Right atrium auricular region (tissue), 2 donors: ENCODE measurements at places on chromosomes 2 and 18. TPM values are rescaled to one million over a fixed set of nuclear protein-coding genes. Genes with fewer than 3 reads are reported as not detected.

UBE2F gene
- 79.6 TPM for total RNA-seq

RAB6D gene
- not detected for total RNA-seq

VAMP8 gene
- total RNA-seq: 11.9 TPM

AKAIN1 gene
- not detected for total RNA-seq

RAD51AP2 gene
- total RNA-seq: 0.28 TPM

DOCK10 gene
- total RNA-seq: 2.0 TPM

KLHL29 gene
- 2.0 TPM for total RNA-seq

TSGA10 gene
- 1.5 TPM for total RNA-seq

KYNU gene
- 0.94 TPM for total RNA-seq

HOXD10 gene
- not detected for total RNA-seq

G6PC2 gene
- total RNA-seq: not detected

TRABD2A gene
- 1.2 TPM for total RNA-seq

SOWAHC gene
- total RNA-seq: 5.3 TPM

DNAJC5G gene
- 0.94 TPM for total RNA-seq

DNA sequence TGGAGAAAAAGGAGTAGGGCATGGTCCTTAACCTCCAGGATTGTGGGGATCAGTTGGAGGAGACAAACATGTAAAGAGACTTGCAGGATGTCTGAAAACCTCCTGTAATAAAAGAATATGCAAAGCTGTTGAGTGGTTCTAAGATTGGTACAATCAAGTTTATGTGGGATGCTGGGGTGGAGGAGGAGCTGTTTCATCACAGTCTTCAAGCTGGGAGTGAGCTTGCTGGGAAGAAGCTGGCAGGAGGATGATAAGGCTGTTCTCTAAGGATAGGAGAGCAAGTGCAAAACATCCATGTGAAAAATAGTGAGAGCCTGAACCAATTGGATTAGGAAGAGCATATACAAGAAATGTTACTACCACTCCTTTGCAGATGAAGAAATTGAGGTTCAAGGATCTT is 161.9 kb upstream of the CRIM1 start:
- no peak for DNase-seq

GRCh38 chr2:17672583-17673317 is 80.9 kb downstream of the SMC6 start:
- no peak for DNase-seq

DNA sequence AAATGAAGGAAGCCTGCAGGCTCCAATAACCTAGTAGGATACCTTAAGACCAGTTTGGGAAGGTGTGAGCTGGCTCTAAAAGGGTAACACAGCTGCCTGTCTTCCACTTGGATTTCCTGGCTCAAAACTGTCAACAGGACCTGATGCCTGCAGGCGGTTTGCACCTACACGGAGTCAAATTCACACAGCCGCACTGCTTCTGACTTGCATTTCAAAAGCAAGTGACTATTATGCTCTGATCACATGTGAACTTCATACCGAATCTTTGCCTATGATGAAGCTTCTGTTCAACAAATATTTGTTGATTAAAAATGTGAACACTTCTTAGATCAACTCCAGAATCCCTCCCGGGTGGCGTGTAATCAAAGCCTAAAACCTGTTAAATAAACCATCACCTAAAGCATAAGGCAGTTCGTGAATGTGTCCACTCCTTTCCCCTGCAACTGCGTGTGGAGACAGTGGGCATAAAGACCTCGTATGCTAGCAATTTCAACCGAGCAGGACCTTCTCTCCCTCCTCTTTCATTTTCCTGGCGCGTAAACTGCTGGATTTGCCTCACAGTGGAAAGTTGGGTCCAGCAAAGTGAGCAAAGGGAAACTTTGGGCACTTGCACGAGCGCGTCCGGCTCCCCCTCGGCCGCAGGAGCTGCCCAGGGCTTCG is 784 bp downstream of the CRACDL start:
- DNase-seq: no peak

DNA sequence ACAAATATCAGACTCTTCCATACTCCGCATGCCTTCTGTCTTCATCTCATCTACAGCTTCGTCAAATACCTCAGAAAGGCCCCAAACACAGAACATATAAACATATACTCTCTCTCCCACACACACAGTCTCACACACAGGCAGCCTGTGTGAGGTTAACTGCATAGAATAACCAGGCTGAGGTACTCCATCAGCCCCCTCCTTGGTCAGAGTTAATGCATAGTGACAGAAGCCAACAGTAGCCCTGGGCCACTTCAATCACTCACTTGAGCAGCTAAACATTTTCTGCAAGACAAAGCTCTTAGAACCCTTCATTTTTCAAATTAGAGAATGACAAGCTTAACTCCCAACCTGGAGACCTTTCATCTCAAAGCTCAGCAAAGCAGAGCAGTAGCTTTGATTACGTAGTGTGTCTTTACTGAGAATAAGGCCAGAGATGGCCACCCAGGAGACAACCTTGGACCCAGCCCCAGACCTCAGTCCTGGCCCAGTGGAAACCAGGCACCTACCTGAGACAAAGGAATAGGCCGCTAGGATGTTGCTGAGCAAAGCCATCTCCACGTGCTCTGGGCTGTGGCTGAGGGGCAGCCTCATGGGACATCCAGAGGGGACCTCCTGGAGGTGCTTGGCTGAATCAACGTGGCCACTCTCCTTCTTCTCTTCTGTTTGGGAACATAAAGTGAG is 43.0 kb downstream of the EVA1A start:
- no peak for DNase-seq

DNA sequence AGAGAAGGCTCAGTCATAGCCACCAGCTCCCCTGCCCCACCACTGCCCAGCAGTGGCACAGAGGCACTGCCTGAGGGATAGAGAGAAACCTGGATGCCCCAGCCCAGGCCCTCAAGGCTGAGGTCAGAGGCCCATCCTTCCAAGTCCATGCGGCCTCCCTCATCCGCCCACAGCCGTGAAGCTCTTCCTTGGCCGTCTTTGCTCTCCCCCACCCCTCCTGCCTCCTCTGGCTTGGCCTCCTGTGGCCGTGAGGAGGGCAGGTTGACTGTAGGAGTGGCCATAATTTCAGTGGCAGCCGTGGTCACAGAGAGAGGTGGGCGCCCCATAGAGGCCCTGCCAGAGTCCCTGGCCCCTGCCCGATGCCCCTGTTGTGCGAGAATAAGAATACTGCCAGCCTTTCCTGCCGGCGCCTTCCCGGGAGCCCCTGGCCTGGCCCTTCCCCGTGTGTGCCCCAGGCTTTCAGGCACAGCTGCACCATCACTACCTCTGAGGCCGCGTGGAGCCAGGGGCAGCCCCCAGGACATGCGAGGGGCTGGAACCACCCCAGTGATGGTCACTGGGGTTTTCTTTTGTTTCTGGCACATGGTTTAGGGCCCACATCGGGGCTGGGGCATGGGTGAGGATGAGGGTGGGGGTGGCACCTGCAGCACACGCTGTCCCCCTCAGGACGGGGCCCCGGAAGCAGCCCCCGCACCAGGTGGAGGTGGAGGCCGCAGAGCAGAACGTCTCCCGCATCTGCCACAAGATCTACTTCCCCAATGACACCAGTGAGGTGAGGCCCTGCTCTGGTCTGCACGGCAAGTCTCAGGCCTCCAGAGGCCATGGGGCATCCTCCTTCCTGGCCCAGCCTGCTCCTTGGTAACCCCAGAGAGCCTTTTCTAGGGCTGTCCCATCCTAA is 13.1 kb upstream of the GPR17 start:
- no peak for DNase-seq

DNA sequence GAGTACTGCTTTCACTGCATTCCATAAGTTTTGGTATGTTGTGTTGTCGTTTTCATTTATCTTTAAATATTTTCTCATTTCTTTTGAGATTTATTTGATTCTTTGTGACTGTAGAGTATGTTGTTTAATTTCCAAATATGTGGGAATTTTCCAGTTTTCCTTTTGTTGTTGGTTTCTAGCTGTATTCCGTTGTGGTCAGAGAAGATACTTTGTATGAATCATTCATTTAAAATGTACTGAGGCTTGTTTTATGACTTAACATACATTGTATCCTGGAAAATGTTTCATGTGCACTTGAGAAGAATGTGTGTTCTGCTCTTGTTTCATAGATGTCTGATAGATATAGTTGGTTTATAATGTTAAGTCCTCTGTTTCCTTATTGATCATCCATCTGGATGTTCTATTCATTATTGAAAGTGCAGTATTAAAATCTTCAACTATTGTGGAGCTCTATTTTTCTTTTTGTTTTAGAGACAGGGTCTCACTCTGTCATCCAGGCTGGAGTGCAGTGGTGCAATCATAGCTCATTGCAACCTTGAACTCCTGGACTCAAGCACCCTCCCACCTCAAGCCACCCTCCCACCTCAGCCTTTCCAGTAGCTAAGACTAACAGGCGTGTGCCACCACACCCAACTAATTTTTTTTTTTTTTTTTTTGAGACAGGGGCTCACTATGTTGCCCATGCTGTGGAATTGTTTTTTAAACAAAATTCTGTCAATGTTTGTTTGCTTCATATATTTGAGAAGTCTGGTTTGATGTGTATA is 96.8 kb downstream of the TAF4B start:
- DNase-seq: no peak

DNA sequence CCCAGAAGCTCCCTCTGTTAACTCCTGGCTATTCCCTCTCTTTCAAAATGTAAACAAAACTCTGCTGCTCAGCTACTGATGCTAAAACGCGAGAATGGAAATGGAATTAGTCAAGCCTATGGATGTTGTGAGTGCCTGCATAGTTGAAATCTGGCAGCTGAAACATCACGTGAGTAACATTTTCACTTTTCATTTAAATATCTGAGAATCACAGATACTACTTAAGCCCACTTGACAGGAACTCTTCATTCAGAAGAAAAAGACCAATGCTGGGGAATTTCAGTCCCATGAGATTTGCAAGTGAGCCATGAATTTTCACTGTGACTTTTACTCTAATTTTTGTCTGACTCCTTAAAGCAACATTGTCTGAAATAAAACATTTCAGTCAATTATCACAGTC is 215.3 kb upstream of the SESTD1 start:
- DNase-seq: no peak

DNA sequence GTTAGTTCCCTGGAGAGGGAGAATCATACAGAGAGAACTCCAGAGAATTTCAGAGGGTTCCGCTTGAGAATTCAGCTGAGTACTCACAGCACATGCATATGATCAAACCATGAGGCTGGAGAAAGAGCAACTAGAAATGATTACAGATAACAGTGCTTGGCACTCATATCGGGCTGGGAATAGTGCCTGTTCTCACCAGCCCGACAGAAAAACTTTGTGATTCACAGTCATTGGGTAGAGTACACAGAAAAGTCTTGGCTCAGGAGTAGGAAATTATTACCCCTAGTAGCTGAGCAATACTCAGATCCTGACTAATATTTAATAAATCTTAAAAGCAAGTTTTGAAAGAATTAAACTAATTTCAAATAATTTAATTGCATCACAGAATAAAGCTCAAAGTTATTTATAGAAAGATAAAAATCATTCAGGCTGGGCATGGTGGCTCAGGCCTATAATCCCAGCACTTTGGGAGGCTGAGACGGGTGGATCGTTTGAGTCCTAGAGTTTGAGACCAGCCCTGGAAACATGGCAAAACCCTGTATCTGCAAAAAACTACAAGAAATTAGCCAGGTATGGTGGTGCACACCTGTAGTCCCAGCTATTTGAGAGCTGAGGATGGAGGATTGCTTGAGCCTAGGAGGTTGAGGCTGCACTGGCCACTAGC is 6.8 kb downstream of the WDPCP start:
- DNase-seq: peak; percentile 61

DNA sequence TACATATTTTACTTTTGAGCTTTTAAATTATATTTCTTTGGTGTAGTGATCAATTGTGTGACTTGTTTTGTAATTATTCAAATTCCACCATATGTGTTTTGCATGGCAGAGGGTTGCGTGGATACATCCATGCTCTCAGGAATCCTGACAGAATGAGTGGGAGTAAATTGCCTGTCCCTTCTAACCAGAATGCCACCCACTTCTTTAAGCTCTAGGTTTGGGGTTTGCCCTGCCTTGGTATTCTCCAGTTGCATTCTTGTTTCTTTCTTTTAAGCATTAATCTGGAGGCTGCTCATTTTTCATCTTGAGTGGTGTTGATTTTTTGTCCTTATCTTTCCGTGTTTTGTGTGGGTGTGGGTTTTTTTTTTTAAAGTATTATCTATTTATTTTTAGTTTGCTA is 360.0 kb downstream of the PTPRM start:
- DNase-seq: no peak

DNA sequence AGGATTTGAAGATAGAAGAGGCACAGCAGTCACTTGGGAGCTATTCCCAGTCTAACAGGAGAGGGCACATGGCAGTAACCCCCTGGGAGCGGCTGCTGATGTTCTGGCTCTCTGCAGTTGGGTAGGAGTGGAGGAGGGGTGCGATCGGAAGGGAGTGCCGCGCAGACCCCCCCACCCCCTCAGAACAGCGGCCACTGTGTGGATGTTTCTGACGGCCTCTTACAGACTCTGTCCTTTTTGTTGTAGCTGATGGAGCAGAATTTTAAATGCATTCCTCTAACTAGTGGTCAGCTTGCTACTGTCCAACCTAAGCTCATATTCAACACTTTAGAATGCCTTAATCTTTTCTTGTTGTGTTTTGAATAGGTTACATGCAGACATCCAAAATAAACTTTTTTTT is 127.9 kb downstream of the AGAP1 start:
- no peak for DNase-seq

DNA sequence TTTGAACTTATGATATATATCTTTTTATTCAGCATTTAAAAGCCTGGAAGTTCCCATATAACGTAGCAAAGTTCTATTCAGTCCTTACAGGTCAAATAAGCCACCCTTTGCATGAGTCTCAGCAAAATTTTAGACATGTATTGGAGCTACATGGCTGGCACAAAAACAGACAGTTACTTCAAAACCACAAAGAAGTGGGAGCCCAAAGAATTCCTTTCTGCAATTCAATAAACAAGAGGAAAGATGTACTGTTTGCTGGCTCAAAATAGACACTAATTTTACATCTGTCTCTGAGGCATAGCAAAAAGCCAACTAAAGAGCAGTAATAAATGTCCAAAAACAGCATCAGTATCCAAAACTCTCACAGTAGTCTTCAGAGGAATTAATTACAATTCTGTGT is 87.0 kb downstream of the ZEB2 start:
- no peak for DNase-seq

DNA sequence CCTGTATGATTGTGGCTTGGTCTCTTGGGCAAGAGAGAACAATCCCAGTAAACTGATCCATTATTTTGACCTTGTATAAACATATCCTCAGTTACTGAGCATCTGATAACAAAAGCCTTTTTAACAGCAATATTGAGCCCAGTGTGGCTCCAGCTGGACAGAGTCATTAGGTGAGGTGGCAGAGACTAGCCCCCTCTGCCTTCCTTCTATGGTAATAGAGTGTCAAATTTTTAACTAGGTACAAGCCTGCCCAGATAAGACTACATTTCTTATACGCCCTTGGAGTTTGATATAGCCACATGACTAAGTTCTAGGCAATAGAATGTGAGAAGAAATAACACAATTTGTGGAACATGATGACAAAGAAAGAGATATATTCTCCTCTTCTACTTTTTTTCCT is 56.2 kb downstream of the HNMT start:
- no peak for DNase-seq

GRCh38 chr2:212032536-212033219 is 505.9 kb downstream of the ERBB4 start:
- no peak for DNase-seq
